ENCODE measurements at places on chromosomes 12 and 14. TPM values are rescaled to one million over a fixed set of nuclear protein-coding genes. Genes with fewer than 3 reads are reported as not detected.

Gene CPNE6
- total RNA-seq: not detected

Gene FAM90A1
- 0.09 TPM for total RNA-seq

Gene CCDC177
- total RNA-seq: not detected

Gene GPR84
- not detected for total RNA-seq

Gene GPRC5A
- 6.2 TPM for total RNA-seq

Gene CELA1
- not detected for total RNA-seq

Gene PLD4
- total RNA-seq: not detected

Gene KRT71
- total RNA-seq: not detected

Gene DMAC2L
- 5.0 TPM for total RNA-seq

Gene MUCL1
- total RNA-seq: not detected

Gene TMEM30B
- total RNA-seq: not detected

Gene SDSL
- 7.5 TPM for total RNA-seq

Gene TAS2R19
- 11.1 TPM for total RNA-seq

Gene POTEG
- not detected for total RNA-seq

Gene TIMELESS
- total RNA-seq: 9.3 TPM

Gene CATSPERB
- total RNA-seq: not detected

Gene TCTN2
- total RNA-seq: 6.8 TPM

Gene LTB4R2
- 3.5 TPM for total RNA-seq

Gene RNF212B
- not detected for total RNA-seq

Gene CYP46A1
- 0.09 TPM for total RNA-seq

Gene PMEL
- total RNA-seq: not detected

Gene ARPC3
- 271 TPM for total RNA-seq

Gene SDS
- not detected for total RNA-seq

Gene ZC2HC1C
- total RNA-seq: 0.89 TPM

Gene FGF23
- total RNA-seq: not detected

Gene ANKS1B
- 0.30 TPM for total RNA-seq

Gene P2RX2
- total RNA-seq: not detected

Gene VRTN
- total RNA-seq: not detected

Gene TAS2R9
- 0.30 TPM for total RNA-seq

Gene SYCP3
- 0.32 TPM for total RNA-seq

Gene DACT1
- 35.8 TPM for total RNA-seq

Gene LHX5
- total RNA-seq: not detected

Gene SMCO2
- 1.4 TPM for total RNA-seq

Gene PTGER2
- total RNA-seq: 4.8 TPM

Gene MIA2
- total RNA-seq: 20.2 TPM

Gene HOXC5
- 0.59 TPM for total RNA-seq

Gene OVCH1
- not detected for total RNA-seq

Gene ACVRL1
- 3.9 TPM for total RNA-seq

Gene NEK9
- 73.6 TPM for total RNA-seq

Gene PROX2
- total RNA-seq: not detected

Gene C1S
- 431 TPM for total RNA-seq

Gene GYS2
- not detected for total RNA-seq

Gene PXMP2
- total RNA-seq: 8.4 TPM

Gene SMIM41
- total RNA-seq: 0.23 TPM

Gene OGFOD2
- 10.1 TPM for total RNA-seq

Measured in smooth muscle cell of the umbilical artery (primary cell).